Amniotic stem cell (primary cell): ENCODE measurements at places on chromosomes 3 and 15.

DNA sequence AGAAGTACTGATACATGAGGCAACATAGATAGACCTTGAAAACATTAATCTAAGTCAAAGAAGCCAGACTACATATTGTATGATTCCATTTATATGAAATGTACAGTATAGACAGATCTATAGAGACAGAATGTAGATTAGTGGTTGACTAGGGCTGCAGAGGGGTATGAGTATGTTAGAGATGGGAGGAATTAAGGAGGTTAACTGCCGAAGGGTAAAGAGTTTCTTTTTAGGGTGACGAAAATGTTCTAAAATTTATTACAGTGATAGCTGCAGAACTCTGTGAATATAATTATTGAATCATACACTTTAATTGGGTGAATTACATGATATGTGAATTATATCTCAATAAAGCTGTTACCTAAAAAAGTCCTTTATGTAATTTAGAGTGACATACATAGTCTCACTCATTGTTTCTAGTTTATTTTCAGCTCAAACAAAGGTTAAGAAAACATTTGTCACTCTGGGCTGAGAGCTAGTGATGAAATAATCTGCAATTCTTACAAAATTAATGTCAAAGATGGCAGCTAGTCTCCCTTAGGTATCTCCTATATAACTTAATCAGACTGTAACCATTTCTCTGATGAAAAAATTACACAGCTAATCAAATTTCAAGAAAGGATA is 61.4 kb downstream of the DENND4A start:
- DNase-seq = no peak

- DNase-seq = no peak
Observed at GRCh38 chr3:2837910-2838309, 272.3 kb downstream of the IL5RA start.

- no peak for DNase-seq
Observed at GRCh38 chr15:28987337-28987736, 101.6 kb downstream of the APBA2 start.

DNA sequence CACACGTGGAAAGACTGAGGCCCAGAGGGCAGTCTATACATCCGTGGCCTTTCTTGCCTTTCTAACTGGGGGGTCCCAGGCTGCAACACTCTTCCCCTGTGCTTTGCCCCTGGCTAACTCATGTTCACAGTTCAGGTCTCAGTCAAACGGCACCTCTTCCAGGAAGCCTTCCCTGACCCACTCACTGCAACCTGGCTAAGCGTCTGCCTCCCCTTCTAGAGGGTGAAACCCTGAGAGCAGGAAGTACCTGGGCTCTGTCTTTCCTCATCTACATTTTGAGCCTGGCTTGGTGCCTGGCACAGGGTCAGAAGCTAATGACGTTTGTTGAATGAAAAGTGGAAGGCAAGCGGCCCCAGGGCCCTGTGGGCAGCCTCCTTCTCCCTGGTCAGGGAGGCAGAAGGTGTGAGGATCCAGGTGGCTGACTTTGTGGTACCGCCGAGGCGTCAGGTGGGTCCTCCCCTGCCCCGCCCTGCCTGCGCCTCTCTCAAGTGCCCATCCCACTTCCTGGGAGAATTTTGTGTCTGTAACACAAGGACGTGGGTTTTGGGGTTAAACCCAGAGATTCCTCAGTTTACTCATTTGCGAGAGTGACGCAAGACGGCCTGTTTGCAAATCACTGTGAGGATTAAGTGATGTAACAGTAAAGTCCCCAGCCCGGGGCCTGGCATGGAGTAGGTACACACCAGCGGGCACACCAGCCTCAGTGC is 32.1 kb downstream of the DNASE1L3 start:
- DNase-seq = no peak

- no peak for DNase-seq
Observed at GRCh38 chr15:65424683-65425082, 1.9 kb upstream of the IGDCC4 start.

DNA sequence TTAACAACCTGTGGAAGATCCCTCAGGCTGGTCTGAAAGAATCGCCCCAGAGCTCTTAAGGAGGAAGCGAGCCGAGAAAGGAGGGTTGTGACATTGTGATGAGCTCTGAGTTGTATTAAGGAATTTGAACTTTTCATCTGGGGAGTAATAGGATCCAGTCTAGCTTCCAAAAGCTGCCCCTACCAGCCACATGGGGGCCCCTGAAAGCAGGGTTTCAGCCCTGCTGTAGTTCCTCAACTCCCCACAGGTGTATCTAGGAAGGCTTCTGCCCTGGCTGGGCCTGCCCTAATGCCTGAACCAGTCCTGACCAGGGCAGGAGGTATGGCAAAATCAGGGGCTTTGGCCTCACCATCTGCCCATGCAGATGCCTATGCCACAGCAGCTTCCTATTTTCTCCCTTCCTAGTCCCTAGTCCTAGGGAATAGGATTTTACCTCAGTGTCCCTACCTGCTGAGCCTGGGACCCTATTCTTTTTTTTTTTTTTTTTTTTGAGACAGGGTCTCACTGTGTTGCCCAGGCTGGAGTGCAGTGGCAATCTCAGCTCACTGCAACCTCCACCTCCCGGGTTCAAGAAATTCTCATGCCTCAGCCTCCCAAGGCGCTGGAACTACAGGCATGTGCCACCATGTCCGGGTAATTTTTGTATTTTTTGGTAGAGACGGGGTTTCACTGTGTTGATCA is 5.0 kb upstream of the AP3S2 start:
- no peak for DNase-seq

- DNase-seq = no peak
Observed at GRCh38 chr15:83207009-83207659, 489 bp downstream of the HDGFL3 start.

DNA sequence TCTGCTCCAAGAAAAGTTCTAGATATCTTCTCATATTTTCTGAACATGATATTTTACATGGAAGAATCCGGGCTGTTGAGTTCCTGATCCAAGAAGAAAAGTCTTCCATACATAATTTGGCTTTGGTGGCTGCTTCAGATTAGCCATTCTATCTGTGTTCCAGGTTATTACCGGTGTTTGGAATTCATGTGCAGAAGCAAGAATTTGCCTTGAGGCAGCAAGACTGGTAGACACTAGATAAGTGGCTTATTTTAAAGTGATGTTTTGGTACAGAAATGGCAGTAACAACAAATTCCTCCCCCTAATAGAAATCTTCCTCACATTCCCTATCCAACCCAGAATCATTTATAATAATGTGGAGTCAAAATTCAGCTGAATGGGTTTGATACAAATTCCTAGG is 29.2 kb downstream of the MITF start:
- DNase-seq = no peak

DNA sequence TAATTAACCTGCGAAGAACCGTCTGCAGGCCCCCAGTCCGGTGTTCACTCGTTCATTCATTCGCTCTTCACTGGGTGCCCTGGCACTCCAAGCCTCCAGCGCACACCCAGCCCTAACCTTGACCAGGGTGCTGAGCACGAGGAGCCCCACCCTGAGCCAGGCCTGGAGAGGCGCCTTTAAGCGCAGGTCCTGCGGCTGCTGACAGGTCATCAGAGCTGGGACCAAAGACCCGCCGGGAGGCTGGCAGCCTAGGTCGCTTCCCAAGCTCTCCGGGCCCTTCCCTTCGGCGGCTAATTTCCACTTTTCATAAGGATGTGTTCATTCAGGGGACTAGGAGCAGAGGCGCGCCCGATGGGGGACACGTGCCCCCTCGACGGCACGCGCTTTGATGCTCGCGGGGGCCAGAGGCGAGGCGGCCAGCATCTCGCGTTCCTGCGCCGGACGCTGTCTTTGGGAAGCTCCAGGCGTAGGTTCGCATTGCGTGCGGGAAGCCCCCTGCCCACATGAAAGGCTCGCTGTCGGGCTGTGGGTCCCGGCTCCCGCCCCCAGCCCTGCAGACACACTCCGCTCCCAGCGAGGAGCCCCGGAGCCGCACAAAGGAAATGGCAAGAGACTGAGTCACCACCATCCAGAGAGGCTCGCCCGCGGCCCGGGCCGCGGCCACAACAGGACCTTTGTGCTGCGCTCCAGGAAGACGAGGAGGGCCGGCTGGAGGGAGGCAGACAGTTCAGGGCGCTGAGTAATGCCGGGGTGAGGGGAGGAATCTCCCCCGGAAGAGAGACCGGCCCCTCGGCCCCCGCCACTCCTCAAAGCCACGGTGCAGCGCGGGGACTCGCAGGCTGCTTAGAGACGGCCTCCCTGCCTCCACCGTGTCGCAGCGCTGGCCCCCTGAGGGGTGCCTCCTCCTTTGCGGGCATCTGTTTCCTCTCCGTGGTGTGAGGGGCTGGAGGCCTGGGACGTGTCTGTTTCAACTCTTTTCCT is 266.4 kb upstream of the HES1 start:
- no peak for DNase-seq

GRCh38 chr15:85750319-85751290 is 44.1 kb downstream of the KLHL25 start:
- no peak for DNase-seq

DNA sequence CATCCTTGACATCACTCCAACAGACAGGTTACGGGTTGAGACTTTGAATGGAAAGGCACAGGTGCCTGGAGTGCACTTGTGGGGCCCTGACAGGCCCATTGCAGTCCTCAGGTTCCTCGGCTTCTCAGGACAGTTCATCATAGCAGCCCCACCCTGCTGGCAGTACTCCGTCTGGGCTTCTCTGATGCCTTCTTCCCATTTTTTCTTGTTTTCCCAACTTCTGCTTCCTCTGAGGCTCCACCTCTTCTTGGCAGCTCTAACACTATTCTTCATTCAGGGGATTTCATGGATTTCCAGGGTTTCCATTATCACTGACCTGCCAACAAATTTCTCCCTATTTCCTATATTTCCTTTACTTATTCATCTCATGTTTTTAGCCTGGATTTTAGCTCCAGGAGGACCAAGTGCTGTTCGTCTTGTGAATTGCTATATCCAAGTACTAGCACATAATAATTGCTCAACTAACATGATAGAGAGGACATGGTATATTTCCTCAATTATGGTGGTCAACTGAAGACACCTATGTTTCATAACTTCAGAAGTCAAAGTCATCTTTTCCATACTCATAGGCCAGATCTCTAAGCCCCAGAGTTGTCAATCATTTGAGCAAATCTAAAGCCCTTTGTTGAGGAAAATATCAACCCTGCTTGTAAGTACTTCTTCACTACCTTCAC is 16.2 kb downstream of the NCEH1 start:
- DNase-seq = no peak

DNA sequence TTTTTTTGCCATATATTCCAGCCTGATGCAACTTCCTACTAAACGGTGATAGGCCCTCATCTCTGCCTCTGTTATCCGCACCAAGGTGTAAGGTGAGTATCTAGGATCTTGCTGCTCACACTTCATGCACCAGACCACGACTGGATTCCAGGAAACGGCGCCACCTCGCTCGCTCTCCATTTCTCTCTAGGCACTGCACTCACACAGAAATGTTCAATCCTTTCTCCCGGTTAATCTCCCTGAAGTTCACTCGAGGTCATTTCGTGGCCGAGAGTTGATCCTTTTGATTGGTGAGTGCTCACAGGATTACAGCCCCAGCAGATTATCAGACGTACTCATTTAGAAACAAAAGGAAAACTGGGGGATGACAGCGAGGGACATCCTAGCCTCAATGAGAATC is 28.1 kb downstream of the MCF2L2 start:
- DNase-seq = no peak

DNA sequence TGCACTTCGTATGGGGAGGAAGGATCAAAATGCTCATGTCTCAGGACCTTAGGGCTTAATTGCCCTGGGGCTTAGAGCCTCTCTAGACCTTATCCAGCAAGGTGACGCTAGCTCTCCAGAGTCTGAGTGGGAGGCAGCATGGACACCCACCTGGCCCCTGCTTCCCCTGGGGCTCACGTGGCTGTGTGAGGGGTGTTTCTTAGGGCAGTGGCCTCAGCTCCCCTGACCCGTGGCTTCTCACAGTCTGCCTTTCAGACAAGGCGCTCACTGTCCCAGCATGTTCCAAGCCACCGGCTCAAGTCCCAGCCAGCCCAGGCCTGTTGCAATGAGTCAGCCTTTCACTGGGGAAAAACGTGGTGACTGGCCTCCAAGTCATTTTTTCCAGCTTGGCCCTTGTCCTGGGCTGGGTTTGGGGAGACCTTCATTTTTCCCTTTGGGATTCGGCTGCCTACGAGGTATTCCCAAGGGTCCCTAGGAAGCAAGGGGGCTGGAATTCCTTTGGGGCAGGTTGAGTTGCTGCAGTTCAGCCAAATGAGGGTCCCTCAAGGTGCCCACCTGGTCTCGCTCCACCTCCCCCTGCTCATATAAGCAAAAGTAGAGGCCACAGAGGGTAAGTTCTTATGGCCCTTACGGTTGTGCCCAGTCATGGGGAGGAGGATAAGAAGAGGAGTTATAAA is 15.7 kb downstream of the BHLHE40 start:
- DNase-seq = peak; percentile 62

DNA sequence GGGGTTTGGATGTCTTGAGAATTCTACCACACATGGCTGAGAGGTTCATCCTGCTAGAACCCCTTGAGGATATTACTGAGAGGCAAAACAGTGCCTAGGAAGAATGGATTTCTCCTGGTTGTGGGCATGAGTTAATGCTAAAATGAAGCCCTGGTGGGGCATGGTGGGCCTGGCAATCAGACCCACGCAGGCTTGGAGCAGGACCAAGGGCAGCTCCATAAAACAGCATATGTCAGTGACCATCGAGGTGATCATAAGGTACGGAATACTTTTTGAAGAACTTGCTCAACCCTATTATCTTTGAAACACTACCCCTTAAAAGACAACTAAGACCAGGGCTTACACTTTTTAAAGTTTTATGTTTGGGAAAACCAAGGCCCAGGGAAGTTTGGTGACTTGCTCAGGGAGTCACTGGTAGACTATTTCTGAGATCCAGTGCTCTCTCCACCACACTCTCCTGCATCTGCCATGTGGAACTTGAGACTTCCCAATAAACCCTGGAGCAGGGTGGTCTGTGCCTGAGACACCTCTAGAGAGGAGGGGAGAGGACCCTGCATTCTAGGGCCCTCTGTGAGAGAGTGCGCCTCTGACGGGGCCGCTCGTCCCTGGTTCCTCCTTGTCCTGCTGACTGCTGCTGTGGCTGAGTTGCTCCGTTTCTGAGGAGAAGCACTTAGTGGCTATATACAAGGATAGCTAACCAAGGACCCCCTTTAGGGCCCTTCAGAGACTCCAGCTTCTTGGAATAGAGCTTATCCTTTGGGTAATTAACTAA is 28.0 kb upstream of the TIMP4 start:
- DNase-seq = no peak

DNA sequence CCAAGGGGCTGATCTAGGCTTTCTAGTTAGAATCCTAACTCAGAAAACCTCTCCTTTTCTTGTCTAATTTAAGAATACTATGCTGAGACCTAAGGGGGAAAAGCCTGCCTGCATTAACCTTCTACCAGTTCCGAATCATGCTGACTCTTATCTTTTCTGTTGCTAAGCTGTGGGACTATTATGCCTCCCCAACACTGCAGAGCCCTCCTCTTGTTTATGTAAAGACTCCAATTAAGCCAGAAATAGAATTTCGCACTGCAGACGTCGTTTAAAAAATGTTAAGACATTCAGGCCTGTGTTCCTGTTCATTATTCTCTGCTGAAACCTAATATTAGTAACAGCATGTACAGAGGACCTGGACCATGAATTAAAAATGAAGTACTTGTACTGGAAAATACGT is 310.6 kb upstream of the ATP11B start:
- no peak for DNase-seq

GRCh38 chr3:154588831-154589230 is 158.8 kb upstream of the GPR149 start:
- no peak for DNase-seq
